Hematopoietic multipotent progenitor cell (in vitro differentiated cells): ENCODE measurements at places on chromosomes 6 and 20.
A peak's percentile ranks its signal among the peaks of the same experiment; 100 is the strongest.

GRCh38 chr6:157640746-157641451 lies 182.1 kb upstream of the SNX9 start:
- DNase-seq, result no peak

- no peak for DNase-seq
Measured at GRCh38 chr20:8145246-8146168, 13.4 kb downstream of the PLCB1 start.

GRCh38 chr20:32387252-32387651 lies 29.1 kb downstream of the ASXL1 start:
- DNase-seq, result peak; percentile 19

GRCh38 chr6:140401761-140402160 lies 1027.3 kb upstream of the CITED2 start:
- no peak for DNase-seq

GRCh38 chr6:132907231-132907630 lies 92.9 kb downstream of the RPS12 start:
- no peak for DNase-seq
